Tibial artery (tissue), 4 donors: ENCODE measurements at places on chromosomes 7 and 10.

GRCh38 chr7:156220701-156221100 lies 408.4 kb upstream of the SHH start:
- no peak for DNase-seq
- H3K27ac ChIP-seq: no peak overlapping the region
- no peak overlapping the region for H3K4me3 ChIP-seq

- peaks cover 40% of the 10 kb centered on the region for H3K36me3 ChIP-seq
- H3K27me3 ChIP-seq: no peaks in the 10 kb centered on the region
- peak overlapping the region; percentile 97 for H3K27ac ChIP-seq
Observed at GRCh38 chr10:103451091-103451813, 918 bp downstream of the CALHM2 start.

GRCh38 chr10:77131214-77131613 lies 506.4 kb downstream of the KCNMA1 start:
- no peak overlapping the region for H3K27ac ChIP-seq
- DNase-seq: no peak
- H3K27me3 ChIP-seq: no peaks in the 10 kb centered on the region
- no peak overlapping the region for H3K4me3 ChIP-seq
- no peaks in the 10 kb centered on the region for H3K36me3 ChIP-seq

- no peak overlapping the region for H3K4me3 ChIP-seq
- no peaks in the 10 kb centered on the region for H3K27me3 ChIP-seq
- no peak for DNase-seq
- H3K36me3 ChIP-seq: no peaks in the 10 kb centered on the region
- peaks cover 7% of the 10 kb centered on the region for H3K4me1 ChIP-seq
Observed at GRCh38 chr7:66847879-66848790, 72.9 kb upstream of the TMEM248 start.

DNA sequence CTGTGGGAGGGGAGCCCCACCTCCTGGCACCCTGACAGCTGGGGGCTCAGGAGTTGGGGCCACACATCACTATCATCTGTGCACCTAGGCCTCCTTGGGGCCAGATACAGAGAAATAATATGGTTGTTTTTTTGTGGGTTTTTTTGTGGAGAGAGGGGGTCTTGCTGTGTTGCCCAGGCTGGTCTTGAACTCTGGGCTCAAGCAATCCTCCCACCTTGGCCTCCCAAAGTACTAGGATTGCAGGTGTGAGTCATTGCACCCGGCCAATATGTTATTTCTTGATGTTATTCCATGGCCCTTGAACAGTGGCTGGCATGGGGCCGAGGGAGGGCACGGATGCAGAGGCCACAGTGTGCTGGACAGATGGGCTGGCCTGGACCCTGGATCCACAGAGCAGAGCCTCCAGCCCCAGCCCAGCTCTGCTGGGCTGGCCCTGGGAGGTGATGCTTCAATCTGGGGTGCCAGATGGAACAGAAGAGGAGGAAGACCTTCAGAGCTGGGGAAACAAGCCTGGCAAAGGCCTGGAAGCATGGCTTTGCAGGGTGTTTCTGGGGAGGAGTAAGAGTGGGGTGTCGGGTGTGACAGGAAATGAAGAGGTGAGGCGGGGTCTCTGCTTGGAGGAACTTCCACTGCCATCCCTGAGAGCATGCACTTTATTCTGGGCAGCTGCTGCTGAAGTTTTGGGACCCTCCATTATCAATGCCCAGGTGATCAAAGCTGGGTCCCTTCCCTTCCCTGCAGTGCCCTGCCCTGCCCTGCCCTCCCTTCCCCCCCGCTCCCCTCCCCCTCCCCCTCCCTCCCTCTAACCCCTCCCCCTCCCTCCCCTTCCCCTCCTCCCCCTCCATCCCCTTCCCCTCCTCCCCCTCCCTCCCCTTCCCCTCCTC lies 3.7 kb upstream of the FZD9 start:
- H3K27me3 ChIP-seq: no peaks in the 10 kb centered on the region
- no peak for DNase-seq
- no peak overlapping the region for H3K27ac ChIP-seq

GRCh38 chr7:157422279-157422678 lies 85.5 kb downstream of the DNAJB6 start:
- H3K4me3 ChIP-seq: no peak overlapping the region
- no peak for DNase-seq
- no peak overlapping the region for H3K27ac ChIP-seq

- H3K4me3 ChIP-seq: no peak overlapping the region
- no peak overlapping the region for H3K27ac ChIP-seq
- no peaks in the 10 kb centered on the region for H3K4me1 ChIP-seq
- peaks cover 5% of the 10 kb centered on the region for H3K36me3 ChIP-seq
- no peaks in the 10 kb centered on the region for H3K27me3 ChIP-seq
- no peak for DNase-seq
Observed at GRCh38 chr10:112842832-112843360, 107.2 kb upstream of the TCF7L2 start.
